Right atrium auricular region (tissue), 2 donors: ENCODE measurements at places on chromosomes 5 and 9.

- no peak for DNase-seq
Measured at GRCh38 chr9:111198936-111199335, 131.1 kb downstream of the OR2K2 start.

GRCh38 chr5:177472460-177473442 lies 683 bp downstream of the DBN1 start:
- DNase-seq, result no peak

- DNase-seq, result no peak
Measured at GRCh38 chr5:72723581-72723980, 92.9 kb upstream of the TNPO1 start.

DNA sequence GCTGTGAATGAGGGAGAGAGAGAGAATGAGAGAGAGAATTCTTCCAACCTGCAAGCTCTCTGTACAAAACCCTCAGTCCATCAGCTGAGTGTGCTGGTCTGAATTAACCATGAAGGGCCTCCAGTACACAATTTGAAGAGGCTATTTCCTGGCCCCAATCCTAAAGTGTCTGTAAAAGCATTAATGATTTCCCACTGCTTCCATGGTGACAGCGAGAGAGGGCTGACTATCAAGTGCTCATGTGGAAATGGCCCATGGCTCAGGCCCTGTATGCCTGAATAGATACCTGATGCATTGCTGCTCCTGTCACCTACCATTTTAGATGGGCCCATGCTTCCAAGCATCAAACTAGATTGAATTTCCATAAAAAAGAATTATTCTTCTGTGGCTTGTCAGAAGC lies 592.4 kb downstream of the KIF4B start:
- no peak for DNase-seq

- no peak for DNase-seq
Measured at GRCh38 chr9:37027582-37028419, 6.3 kb downstream of the PAX5 start.

- DNase-seq, result no peak
Measured at GRCh38 chr5:16550316-16550952, 66.4 kb downstream of the RETREG1 start.
